NCI-H526 (cell line): ENCODE measurements at places on chromosomes 6 and 20.
A peak's percentile ranks its signal among the peaks of the same experiment; 100 is the strongest.

DNA sequence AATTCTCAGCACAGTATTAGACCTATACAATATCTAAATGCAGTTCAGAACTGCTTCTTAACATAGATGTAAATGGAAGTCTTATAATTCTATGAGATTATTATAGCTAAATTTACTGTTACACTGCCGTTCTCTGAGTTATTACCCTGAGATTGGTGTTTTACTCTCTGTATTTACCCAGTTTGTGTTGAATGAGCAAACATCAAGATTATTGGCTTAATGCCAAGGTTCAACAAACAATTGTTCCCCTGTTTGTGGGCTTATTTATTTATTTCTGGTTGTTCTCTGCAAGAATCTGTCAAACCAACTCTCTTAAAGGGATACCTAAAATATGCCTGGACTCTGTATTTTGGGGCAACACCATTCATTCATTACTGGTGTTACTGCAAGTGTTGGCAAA, 5.2 kb upstream of the STMND1 start:
- DNase-seq = no peak

GRCh38 chr6:4017834-4018170, 61.1 kb downstream of the FAM217A start:
- DNase-seq = peak; percentile 72

DNA sequence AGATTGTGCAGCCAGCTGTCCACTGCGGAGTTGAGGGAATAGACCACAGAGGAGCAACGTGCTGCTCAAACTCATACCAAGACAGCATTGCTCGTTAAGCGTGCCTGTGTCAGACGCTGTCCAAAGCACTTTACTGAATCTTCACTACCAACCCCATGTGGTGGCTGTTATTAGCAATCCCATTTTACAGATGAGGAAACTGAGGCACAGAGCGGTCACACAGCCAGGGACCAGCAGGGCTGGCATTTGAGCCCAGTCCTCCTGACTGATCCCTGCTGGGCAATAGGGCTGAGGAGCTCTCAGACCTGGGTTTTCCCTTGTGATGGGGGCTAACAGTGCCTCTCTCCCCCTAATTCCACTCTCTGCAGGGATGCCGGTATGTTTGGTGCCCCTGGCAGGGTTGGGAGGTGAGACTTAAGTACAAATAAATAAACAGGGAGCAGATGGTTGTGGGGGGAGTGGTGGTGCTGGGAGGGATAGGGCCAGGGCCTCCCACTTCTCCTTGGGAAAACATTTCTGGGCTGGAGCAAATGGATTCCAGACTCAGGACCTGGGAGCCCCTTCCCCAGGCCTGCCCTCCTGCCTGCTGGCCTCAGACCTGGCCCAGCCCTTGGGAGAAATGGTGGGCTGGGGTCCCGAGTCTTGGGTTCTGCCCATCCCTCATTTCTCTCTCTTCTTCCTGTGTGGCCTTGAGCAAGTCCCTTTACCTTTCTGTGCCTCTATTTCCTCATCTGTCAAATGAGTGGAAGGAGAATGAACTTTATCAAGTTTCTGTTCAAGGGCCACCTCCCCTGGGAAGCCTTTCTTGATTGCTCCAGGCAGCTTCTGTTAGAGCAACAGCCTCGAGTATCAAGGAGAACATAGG, 17.7 kb downstream of the SRXN1 start:
- DNase-seq = no peak

DNA sequence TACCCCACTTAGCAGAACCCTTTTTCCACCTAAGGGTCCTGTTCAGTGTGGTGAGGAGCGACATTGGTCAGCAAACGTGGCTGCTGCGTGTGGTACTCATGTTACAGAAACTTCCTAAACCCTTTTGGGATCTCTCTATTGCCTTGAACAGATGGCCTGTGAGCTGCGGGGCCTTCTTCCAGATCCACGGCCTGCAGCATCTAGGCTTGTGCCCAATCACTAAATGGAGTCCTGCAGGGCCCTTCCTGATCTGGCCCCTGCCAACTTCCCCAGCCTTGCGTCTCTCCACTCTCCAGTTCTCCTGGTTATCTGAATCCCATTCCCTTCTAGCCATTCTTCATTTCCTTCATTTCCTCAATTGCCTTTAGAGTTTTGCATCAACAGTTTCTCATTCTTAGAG, 85.6 kb downstream of the PDE7B start:
- no peak for DNase-seq

DNA sequence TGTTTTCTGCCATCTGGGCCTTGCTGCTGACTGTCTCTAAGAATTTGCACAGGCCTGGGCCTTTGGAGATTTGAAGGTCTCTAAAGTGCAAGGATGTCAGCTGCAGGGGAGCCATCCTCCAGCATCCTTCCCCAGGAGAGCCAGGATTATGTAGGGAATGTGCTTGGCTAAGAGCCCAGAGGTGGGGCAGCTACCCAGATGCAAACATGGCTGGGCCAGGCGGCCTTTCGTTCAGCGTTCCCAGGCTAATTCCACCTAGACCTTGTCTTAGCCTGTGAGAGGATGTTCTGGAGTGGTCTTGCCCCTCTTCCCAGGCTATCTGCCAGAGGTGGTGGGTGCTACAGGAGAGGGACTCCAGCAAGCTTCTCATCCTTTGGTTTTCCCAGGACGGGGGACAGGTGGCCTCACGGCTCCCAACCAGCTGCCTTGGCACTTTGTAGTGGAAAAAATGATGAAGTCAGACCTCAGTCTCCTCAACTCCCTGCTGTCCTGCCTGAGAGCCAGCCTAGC, 7.7 kb upstream of the PTGIS start:
- DNase-seq = no peak

DNA sequence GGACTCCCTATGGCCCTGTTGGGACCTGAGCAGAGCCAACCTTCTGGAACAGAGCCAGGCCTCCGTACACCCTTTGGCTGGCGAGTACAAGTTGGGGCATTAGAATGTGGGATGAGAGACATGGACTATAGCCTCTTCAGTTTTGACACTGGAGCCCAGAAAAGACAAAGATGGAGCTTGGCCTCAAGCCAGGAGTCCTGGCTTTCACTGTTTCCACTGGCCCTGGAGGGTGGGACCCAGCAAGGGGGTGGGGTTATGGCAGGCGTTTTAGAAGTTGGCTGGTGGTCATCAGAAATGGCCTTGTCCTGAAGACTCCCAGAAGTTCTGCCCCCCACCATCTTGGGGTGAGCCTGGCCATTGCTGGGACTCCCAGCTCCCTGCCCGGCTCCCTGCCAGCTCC, 21.8 kb downstream of the ITPR3 start:
- DNase-seq = no peak

DNA sequence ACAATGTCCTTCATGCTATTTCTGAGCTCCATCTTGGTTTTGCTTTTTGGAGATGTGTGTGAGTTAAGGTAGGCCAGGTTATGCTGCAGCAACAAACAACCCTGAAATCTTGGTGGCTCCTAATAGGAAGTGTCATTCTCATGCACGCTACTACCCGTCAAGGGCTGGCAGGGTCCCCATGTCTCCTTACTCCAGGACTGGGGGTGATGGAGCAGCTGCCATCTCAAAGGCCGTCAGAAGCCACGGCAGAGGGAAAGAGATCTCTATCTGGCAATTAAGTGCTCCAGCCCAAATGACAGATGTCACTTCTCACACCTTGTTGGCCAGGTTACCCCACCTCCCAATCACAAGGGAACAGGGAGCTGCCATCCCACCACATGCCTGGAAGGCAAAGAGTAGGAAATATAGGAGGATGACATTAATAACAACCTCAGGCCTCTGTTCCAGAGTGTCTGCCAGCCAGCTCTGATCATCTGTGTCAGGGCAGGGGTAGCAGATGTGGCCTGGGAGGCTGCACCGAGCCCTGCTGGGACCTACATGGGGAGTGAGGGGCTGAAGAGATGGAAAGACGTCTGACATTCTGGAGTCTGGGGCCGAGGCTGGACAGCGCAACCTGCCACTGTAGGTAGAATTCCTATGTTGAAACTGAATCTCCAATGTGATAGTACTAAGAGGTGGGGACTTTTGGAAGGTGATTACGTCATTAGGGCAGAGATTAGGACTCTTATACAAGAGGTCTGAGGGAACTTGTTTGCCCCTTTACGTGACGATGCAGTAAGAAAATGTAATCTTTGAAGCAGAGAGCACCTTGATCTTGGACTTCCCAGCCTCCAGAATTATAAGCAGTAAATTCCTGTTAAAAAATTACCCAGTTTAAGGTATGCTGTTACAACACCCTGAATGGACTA, 4.8 kb upstream of the SDCBP2 start:
- DNase-seq = no peak

DNA sequence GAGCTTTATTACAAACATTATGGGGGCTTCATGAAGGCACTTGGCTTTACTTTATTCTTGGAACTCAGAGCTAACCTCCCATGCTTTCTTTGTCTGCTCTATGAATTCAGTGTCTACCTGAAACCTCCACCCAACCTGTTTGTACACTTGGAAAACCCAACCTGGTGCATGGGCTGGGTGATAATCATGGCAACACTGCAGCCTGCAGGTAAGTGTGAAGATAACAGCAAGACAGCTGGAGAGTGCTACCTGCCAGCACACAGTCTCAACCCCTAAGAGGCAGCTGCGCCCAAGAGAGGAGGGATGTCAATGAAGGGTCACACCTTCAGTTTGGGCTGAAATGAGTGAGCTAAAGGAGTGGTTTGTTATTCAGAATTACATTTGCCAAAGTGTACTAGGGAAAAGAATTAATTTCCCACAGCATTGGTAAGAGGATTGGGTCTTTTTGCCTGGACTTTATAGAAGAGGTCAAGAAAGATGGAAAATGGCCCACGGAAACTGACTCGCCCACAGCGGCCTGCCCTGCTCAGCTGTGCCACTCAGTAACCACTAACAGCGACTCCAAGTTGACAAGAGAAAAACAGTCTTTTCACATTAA, 24.4 kb downstream of the FOXQ1 start:
- peak; percentile 19 for DNase-seq
